ENCODE measurements at places on chromosomes 7 and 10.

DNA sequence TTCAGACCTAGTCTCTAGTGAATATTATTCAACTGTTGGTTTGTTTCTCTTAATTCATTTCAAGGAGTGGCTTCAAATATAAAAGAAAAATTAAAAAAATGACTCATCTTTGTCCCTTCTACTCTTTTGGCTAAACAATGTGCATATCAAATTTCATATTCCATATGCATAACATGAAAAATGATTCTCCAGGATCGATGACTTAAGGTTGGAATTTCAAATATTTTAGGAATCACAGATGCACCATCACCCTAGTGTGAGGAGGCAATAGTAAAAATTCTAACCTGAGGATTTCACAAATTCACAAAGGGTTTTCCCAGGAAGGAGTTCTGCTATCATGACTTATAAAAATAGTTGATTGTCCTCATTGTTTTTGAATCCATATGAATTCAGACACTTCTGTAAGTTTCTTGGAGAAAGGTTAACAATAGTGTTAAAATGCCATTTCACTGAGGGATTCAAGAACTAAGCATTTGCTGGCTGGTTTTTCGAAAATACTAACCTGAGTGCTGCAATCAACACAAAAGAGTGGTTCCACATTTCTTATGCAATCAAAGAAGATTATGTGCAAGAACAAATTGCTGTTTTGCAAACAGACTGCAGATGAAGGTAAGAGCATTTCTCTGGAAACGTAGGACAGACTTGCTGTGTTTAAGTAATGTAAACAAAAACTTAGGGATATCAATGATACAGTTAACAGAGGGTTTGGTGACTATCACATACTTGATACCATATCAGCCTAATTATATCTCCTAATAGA, 547.5 kb upstream of the LRRTM3 start:
- DNase-seq = no peak

DNA sequence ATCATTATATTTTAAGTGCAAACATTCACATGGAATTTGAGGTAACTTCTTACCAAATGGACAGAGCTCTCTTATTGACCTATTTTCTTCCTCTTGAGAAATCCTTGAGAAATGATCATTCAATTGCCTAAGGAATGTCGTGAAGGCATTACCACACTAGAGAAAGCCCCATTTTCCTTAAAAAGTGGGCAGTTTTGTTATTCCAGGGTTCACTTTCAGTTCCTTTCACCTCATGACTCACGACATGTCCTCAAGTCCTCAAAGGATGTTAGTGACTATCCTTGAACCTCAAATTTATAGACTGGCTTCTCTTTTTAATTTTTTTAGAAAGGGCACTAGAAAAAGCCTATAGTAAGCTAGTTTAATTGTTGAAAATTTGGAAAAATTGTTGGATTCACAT, 40.4 kb upstream of the SMIM30 start:
- no peak for DNase-seq

DNA sequence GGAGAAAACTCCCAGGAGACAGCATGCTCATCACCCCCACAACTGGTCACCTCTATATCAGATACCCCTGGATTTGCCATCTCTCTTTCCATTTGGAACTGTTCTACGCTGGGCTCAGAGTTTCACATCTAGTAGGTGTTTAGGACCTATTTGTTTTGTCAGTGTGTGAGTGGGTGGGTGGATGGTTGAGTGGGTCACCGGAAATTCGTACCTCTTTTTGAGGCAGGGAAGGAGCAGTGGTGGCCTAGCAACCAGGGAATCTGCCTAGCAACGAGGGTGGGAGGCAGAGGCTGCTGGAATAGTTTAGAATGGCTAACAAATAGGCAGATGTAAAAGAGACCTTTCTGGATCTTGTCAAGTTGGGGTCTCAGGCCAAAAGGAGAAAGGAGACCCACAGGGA, 23.2 kb upstream of the SLF2 start:
- no peak for DNase-seq

- DNase-seq = no peak
Measured at GRCh38 chr7:131302876-131303707, 24.6 kb upstream of the MKLN1 start.

DNA sequence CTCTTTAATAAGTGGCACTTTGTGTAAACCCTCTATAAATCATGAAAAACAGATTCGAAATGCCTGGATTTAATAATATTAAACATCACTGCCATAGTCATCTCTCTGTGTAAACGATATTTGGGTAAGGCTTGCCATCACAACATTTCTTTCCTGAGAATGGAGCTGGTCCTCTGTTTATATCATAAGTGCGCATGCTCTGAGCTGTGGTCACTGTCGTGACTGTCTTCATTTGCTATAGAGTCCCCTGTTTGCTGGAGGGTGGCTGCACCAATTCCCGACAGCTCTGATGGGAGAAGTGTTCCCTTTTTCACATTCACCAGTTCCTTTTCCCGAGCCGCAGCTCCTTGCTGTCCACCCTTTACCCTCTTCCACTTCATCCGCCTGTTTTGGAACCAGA, 50.4 kb upstream of the AGMO start:
- DNase-seq = no peak

GRCh38 chr10:5540080-5540479, 15.3 kb downstream of the CALML3 start:
- DNase-seq = no peak

DNA sequence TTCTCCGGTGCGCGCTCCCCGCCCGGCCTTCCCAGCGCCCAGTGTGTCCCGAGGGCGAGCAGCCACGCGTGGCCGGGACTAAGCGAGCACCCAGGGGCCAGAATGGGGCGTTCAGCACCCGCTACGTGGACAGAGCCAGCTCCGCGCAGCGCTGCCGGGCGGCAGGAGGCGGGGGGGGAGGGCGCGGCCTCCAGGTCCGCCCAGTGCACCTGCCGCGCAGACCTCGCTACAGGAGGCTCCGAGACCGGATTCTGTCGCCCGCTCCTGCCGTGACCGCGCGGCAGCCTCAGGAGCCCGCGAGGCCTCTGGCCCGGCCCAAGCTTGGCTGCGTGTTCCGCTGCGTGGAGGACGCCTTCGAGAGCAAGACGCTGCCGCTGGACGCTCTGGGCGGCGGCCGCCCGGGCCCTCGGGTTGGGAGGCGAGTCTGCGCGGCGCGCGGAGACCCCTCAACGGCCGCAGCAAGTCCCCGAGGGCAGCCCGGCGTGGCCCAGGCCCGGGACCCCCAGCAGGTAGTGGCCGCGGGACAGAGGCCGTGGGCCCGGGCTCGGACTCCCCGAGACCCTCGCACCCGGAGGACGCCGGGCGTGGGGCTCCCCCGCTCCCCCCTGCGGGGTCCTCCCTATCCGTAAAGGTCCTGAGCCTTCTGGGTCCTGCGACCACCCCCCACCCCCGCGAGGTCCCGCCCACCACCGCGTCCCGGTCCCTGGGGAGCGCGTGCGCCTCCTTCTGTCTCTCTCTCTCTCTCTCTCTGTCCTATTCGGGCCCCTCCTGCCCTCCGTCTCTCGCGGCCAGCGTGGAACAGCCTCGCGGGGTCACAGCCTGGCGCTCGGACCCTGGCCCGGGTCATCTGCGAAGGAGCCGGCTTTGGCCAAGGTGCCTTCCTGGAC, 904 bp upstream of the DPYSL4 start:
- peak; percentile 48 for DNase-seq

GRCh38 chr10:25600651-25601050, 333.4 kb upstream of the MYO3A start:
- no peak for DNase-seq

DNA sequence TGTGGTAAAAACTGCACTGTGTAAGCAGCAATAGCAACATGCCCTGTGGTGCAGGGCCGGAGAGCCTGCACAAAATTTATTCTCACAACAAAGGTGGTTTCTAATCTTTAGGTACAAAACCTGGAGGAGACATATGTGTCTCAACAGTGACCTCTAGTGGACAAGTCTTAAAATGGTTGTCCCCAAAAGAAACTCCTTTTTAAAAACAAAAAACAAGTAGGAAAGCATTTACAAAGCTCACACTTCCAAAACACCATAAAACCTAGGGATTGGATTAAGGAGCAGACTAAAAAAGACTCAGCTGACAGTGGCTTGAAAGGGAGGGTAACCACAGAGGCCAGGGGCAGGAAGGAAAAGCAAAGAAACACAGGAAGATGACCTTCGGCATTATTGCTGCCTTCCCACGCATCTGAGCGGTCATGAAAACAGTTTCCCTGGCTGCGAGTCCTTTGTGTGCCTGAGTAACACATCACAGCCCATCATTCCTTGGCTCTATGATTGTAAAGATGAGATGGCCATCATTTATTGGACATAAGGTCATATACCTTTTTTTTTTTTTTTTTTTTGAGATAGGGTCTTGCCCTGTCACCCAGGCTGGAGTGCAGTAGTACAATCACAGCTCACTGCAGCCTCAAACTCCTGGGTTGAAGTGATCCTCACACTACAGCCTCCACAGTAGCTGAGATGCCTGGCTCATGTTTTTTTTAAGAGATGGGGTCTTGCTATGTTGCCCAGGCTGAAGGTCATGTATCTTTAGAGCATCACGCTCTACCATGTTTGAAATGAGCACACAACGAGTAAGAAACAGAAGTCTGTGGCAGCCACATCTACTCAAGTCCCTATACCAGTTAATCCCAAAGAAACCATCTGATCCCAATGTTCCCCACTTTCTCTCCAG, 39.5 kb downstream of the RSU1 start:
- peak; percentile 40 for DNase-seq

Data from hindlimb muscle (tissue), 1 donor.